NB4 (cell line): ENCODE measurements at places on chromosomes 3 and 15.

- DNase-seq = peak; percentile 73
These were observed 60.0 kb downstream of the PIK3CB start for GRCh38 chr3:138774529-138775253.

GRCh38 chr15:100897221-100898151, 17.9 kb downstream of the ALDH1A3 start:
- no peak for DNase-seq

DNA sequence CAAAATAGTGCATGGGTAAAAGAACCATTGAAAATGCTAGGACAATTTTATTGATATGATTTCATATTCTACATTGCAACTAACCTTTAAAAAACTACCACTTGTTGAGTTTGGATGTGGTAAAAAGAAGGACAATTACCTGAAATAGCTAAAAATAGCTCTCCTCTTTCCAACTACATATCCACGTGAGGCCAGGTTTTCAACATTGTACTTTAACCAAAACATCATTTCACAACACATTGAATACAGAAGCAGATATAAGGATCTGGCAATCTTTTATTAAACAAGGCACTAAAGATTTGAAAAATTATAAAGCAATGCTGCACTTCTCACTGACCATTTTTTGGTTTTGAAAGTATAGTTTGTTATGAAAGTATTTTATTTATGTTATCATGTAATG, 28.1 kb upstream of the MRPL3 start:
- DNase-seq = no peak

GRCh38 chr3:102378216-102378615, 56.6 kb upstream of the ZPLD1 start:
- no peak for DNase-seq

DNA sequence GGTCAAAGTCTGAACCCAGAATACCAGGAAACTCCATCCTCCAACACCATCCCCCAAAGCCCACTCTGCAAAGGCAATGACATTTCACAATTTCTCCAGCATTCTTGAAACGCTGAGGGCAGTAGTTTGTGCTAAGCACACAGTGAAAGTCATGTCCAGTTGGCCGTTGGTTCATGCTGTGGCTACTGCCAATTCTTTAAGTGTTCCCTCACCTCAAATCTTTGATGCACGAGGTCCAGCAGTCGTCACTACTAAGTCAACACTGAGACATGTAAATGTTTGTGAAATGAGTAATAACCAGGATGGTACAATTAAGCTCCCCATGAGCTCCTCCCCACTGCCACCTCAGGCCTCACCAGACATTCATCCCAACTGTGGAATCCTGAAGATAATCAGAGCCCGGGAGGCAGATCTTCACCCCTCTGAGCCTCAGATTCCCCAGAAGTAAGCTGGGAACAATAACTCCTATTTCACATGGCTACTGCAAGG, 7.0 kb downstream of the SUCLG2 start:
- DNase-seq = no peak

DNA sequence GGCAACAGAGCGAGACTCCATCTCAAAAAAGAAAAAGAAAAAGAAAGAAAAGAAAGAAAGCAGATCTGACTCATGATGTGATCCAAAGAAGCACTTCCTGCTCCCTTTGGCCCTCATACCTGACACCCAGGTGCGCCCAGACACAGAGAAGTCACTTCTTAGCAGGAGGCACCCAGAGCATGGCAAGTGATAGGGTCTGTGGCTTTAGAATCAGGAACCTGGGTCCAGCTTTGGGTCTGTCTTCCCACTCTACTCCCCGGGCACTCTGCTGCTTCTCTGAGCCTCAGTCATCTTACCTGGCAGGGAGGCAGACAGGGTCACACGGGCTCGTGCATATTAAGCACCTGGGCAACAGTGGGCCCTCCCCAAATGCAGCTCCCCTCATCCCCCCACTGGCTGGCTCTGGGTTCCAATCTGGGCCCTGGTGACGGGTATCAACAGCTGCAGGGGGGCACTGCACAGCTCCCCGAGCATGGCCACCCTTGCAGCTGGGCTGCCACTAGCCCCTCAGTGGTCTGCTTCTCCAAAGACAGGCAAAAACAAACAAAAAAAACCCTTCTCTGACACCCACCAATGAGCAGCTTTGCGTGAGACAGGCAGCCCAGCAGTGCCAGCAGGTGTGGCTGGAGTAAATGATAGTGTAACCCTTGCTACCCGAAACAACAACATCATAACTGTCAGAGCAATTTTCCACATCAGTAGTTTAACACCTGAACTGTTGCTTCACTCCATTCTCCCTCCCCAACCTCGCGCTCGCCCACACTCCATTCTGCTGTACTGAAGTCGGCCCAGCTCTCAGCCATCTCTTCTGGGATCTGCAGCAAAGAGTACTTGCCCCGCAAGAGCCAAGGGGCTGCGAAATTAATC, 99.8 kb downstream of the MEGF11 start:
- no peak for DNase-seq

GRCh38 chr3:100891827-100892226, 101.4 kb downstream of the ABI3BP start:
- DNase-seq = no peak

GRCh38 chr3:191809326-191809949, 348.5 kb downstream of the PYDC2 start:
- no peak for DNase-seq

DNA sequence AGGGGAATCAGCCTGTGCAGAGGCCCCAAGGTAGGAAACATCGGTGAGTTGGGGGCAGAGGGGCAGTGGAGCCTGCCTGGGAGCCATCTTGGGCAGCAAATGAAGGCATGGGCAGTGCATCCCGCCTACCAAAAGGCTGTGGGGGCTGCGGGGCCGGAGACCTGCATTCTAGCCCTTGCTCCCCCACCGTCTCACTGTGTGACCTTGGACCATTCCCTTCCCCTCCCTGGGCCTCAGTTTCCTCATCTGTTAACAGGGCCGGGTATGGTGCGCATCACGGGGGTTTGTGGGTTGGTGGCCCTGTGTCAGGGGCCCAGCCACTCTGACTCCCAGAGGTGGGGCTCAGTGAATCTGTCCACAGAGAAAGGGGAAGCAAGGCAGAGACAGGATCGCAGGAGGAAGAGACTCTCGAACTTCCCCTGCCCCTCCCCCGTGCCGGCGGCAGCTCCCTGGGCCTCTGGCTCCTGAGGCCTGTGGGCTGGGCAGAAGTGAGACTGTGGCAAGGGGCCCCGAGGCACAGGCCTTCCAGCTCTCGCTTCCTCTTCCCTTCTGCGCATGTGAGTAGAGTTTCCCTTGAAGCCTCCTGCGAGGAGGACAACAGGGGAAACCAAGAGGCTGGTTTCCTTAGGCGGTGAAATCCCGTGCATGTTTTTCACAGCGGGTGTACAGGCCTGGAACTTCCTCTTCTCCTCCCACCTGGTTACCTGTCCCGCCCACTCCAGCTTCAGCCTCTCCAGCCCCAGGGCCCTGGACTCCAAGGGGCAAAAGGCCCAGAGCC, 42.9 kb downstream of the IDH2 start:
- DNase-seq = peak; percentile 99

- DNase-seq = no peak
These were observed 1345.0 kb downstream of the NSUN3 start for GRCh38 chr3:95407709-95408463.

GRCh38 chr15:100328796-100329195, 13.0 kb downstream of the ADAMTS17 start:
- DNase-seq = no peak

- DNase-seq = no peak
These were observed 111.6 kb downstream of the AQP9 start for GRCh38 chr15:58249646-58250312.

DNA sequence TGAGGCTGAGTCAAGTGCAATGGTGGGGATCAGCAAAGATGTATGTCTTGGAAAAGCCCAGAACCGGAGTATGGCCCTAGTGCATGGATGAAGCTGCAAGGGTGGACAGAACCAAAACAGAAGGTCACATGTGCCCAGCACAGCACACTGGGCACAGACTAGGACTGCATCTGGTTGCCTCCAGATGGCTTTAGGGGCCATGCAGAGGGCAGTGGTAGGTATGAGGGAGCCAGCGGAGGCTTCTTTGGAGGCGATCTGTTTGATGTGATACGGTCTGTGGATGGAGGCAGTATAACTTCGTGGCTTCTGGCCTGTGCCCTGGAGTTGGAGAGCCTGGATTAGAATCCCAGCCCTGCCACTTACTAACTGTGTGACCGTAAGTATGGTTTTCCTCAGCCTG, 29.4 kb downstream of the SV2B start:
- no peak for DNase-seq

- DNase-seq = no peak
These were observed 51.5 kb downstream of the CFAP92 start for GRCh38 chr3:128942161-128942952.

- no peak for DNase-seq
These were observed 15.1 kb downstream of the EHD4 start for GRCh38 chr15:41957021-41957897.

DNA sequence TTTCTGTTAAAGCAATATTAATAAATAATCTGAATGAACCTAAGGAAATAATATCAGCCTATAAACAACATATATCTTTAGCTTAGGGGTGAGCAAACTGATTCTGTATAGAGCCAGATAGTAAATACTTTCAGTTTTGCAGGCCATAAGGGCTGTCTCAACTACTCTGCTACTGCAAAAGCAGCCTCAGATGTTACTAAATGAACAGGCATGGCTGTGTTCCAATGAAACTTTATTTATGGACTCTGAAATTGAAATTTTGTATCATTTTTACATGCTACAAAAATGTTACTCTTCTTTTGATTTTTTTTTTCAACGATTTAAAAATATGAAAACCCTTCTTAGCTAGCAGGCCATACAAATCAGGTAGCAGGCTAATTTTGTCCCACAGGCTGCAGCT, 212.8 kb upstream of the PRICKLE2 start:
- no peak for DNase-seq

GRCh38 chr15:100093211-100094126, 248.3 kb downstream of the ADAMTS17 start:
- no peak for DNase-seq

DNA sequence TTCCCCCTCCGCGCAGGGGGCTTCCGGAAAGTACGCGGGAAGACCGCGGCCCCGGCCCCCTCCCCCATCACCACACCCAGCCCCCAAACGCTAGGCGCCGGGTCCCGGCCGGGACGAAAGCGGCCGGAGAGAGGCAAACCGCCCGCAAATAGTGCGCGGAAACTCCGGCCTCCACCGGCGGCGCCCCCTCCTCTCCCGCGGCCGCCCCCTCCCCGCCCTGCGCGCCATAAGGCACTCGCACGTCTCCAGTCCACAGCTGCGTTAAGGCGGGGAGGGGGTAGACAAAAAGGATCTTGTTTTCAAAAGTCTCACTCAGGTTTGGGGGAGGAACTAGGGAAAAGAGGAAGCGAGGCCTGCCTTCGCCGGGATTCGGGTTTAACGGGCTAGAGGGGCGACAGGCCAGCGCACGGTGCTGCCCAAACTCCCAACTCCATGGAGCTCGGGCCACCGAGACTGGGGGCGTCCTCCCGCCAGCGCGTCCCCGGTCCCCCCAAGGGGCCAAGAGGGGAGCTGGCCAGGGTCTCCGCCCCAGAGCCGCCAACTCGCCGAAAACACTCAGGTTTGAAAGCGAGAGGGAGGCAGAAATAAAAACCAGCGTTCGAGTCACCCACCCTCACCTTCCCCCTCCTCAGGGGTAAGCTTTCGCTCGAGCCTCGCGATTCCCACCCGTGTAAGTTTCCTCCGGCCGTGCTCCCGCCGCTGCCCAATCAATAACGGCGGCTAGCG, 1.8 kb downstream of the ANP32A start:
- DNase-seq = peak; percentile 93

GRCh38 chr3:98603580-98603979, 10.2 kb upstream of the CPOX start:
- DNase-seq = no peak
